Lower leg skin (tissue), 4 donors: ENCODE measurements at places on chromosomes 2 and 18.

DNA sequence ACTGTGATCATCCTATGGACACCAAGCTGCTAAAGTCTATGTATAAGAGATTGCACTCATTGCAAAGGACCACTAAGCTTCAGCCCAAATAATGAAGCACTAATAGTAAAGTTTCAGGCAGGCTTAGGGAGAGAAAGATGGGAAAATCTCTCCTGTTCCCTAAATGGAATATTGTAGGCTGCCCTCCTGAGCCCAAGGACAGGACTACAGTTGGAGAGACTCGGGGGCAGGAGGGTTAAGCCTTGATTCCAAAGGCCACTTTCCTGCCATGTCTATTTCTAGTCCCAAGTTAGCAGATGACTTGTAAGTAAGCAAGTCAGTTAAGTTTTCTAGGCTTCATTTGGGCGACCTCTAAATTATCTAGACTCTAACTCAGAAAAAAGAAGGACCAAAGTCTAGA lies 9.0 kb downstream of the TMEM247 start:
- no peak for DNase-seq

DNA sequence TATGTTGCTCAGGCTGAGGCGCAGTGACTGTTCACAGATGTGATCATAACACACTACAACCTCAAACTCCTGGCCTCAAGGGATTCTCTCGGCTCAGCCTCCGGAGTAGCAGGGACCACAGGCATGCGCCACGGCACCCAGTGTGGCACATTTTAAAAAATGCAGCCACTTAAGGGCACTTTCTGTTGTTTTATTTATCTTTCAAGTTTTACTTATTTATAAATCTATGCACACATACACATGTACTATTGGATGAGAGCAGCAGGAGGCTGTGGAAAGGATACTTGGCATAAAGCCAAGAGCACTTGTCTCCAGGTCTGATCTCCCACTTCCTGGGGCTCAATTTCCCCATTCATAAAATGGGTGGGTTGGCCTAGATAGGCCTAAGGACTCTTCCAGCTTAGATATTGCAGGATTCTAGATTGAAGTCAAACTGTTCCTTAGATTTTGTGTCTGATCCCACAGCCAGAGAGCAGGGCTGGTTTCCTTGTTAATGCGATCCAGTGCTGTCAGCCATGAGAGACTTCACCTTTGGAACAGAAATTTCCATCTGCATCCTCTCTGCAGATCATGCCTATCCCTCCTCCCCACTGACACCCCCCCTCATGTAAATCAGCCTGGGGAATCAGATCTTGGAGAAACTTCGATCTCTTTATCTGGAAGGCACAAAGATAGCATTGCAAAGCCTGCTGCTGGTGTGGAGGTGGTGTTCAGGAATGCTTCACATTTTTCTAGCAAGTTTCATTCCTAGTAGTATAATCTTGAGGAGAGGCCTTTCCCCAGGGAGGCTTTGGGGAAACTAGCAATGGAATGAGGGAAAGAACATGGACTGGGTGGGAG lies 24.7 kb downstream of the PCBP1 start:
- DNase-seq, result no peak

DNA sequence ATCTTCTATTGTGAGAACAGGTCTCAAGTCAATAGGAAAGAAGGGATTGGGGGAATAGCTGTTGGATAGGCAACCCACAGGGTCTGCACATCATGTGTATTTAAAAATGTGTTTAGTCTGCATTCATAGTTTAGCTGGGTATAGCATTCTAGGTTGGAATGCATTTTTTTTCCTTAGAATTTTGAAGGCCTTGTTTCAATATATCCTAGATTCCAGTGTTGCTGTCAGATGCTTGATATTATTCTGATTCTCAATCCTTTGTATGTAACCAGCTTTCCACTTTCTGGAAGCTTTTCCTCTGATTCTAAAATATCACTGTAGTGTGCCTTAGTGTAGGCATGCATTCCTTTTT lies 9.0 kb upstream of the ATP8B1 start:
- no peak for DNase-seq

- no peak for DNase-seq
Measured at GRCh38 chr2:22737144-22737543, 647.8 kb upstream of the KLHL29 start.

DNA sequence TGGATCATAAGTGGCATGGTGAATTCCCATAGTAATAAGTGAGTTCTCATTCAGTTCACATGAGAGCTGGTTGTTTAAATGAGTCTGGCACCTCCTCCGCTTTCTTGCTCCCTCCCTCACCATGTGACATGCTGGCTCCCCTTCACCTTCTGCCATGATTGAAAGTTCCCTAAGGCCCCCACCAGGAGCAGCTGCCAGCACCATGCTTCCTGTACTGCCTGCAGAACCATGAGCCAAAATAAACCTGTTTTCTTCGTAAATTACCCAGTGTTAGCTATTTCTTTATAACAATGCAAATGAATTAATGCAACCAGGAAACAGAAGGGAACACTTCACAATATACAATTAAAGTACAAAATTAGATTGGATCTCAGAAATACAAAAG lies 257.0 kb downstream of the MREG start:
- DNase-seq, result no peak

- no peak for DNase-seq
Measured at GRCh38 chr2:151347906-151348305, 9.5 kb upstream of the TNFAIP6 start.

GRCh38 chr2:163259489-163259888 lies 420.9 kb upstream of the KCNH7 start:
- no peak for DNase-seq

- no peak for DNase-seq
Measured at GRCh38 chr18:54415086-54415485, 57.4 kb downstream of the C18orf54 start.

GRCh38 chr2:106664669-106665068 lies 177.5 kb downstream of the CD8B2 start:
- no peak for DNase-seq

DNA sequence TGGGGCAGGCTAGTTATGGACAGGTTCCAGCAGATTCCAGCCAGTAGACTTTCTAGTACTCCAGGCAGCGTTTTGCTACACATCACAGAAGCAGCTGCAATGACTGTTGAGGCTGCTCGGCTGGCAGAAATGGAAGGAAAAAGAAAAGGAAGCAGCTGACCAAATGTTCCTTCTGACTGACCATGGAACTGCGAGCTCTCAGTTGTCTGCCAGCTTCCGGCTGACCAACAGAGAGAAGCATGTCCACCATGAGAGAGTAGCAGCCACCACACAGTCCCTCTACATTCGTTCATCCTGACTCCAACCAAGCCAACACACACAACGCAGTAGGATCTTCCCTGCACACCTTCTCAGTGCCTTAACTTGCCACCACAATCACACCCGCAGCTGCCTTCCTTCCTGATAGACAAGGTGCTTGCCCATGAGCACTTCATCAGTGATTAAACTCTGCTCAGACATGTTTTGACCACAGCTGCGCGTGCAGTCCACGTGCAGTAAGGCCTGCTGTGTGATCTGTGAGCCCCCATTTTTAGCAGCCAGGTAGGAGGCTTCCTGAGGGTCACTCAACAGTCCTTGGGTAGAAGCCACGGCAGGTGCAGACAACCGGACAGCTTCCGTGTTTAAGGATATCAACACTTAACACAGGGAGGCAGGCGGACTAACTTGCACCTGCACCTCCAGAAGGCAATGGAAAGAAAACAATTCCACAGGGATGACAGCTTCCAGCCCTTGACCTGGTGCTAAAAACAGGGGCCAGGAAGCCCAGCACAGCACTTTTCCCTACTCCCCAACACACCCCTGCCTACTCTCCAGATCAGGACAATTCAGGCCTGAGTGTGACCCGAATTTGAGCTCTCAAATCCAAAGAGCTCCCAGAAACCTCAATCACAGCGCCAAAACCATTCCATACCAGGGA lies 996 bp downstream of the TGFBRAP1 start:
- no peak for DNase-seq

DNA sequence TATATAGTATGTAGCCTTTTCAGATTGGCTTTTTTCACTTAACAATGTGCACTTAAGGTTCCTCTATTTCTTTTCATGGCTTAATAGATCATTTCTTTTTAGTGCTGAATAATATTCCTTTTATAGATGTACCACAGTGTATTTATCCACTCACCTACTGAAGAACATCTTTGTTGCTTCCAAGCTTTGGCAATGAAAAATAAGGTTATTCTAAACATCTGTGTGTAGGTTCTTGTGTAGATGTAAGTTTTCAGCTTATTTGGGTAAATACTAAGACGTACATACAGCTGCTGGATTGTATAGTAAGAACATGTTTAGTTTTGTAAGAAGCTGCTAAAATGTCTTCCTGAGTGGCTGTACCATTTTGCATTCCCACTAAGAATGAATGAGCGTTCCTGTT lies 68.3 kb upstream of the RASGRP3 start:
- DNase-seq, result no peak

- DNase-seq, result no peak
Measured at GRCh38 chr18:8854962-8855361, 149.6 kb downstream of the MTCL1 start.

- DNase-seq, result no peak
Measured at GRCh38 chr2:151481744-151482143, 72.0 kb downstream of the RIF1 start.

DNA sequence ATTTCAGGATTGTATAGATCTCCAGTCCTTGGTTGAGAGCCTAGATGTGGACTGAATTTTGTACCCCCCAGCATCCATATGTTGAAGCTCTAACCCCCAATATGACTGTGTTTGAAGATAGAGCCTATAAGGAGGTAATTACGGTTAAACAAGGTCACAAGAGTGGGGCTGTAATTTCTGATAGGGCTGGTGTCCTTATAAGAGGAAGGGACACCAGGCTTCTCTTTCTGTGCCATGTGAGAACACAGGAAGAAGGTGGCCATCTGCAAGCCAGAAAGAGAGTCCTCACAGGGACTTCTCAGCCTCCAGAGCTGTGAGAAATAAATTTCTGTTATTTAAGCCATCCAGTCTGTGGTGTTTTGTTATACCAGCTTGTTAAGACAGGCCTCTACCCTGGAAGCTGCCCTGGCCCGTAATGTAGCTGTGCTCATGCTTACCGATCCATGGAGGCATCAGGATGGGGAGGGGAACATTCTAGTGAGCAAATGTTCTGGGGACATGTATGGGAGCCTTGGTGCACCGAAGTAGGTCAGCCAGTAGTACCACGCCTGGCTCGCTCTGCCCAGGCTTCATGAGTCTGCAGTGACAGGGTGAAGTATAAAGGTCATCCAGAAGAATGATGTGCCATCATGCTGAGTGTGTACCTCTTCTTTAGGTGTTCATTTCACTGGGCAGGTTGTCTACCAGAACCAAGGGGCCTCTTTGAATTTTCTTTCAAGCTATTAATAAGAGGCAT lies 16.1 kb downstream of the RASGRP3 start:
- no peak for DNase-seq

DNA sequence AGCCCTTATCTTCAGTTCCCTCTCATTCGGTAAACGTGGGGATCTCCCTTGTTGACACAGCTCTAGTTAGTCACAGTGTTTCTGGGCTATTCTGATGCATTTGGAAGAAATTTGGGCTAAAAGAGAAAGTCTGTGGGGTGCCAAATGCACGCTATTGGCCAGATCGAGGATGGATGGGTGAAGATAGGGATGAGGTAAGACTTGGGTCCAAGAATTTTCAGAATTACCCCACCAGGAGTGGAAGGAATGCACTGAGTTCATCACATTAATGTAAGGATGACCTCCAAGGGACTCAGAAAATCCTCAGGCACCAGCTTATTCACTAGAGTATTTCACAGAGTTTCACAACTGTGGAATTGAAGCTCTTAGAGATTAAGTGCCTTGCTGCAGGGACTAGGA lies 49.3 kb downstream of the NRP2 start:
- no peak for DNase-seq

DNA sequence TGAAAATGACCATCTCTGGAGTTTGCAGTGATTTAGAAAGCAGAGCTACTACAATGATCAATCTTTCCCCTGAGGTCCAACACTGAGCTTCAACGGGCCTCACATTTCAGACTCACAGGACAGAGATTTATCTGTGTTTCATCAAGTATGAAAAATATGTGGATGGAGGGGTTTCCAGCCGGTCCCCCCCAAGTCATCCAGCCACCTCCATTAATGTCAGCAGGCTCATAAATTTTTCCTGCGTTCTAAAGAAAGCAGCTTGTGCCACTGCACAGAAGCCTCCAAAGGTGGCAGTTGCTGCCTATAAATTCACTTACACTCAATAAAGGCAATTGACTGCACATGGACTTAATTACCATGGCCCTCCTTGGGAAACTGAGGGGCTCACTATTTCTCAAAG lies 117.4 kb upstream of the ACKR3 start:
- DNase-seq, result no peak

DNA sequence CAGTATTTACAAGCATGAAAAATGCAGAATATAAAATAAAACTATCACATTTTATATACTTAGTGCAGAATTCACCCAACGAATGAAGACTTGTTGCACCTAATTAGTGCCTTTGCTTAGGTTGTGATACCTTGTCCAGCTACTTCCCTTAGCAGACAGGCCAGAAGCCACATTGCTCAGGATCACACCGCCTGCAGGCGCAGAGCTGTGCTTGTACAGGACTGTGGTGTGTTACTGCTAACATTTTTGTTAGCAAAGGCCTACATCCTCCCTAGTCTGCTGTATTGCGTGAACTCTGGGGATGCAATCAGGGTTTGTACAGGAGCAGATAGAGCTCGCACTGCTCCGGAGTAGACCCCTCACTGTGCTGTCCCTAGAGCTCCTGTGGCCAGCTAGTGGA lies 336.9 kb downstream of the CBLN2 start:
- DNase-seq, result no peak

DNA sequence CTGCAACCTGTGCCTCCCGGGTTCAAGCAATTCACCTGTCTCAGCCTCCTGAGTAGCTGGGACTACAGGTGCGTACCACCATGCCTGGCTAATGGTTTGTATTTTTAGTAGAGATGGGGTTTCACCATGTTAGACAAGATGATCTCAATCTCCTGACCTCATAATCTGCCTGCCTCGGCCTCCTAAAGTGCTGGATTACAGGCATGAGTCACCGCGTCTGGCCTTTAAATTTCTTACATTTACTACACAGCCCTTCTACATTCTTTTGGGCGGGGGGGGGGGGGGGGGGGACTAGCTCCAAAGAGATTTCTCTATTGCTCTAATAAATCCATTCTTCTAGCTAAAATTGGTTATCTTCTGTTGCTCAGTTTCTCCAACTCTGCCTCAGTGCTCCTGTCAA lies 964.9 kb upstream of the ACVR2A start:
- no peak for DNase-seq

GRCh38 chr2:12070153-12070552 lies 323.7 kb downstream of the LPIN1 start:
- DNase-seq, result no peak

DNA sequence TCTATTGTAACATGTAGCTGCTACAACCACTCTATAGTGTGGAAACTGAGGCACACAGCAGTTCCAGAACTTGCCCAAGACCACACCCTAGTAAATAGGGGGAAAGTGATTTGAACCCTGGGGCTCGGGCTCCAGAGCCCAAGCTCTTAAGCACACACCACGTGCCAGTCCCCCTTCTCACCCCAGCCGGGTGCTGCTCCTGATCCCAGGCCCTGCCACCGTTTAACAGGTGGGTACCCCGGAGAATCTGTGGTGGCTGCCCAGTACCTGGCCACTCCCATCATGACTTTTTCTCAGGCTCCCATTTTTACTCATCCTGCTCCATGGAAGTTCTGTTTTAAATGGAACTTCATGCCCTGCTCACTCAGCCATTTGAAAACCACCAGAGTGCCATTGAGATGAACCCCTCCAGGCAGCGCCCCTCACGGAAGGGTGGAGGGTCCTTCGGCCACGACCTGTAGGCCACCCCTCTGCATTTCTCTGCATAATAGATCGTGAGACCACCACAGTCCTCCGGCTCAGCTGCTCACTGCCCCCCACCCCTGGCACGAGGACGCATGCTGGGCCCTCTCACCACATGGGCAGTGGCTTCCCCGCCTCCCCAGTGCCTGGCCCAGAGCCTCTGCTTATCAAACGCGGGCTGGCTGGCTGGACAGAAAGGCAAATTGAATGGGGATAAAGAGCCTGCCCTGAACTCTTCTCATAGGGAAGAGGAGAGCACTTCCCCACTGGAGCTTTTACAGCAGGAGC lies 42.1 kb downstream of the TMEM37 start:
- DNase-seq, result no peak
